ENCODE measurements at places on chromosomes 1 and 21.

- DNase-seq = no peak
These were observed 6.1 kb downstream of the NPL start for GRCh38 chr1:182795563-182796228.

- DNase-seq = no peak
These were observed 13.3 kb downstream of the GPR157 start for GRCh38 chr1:9115351-9116205.

DNA sequence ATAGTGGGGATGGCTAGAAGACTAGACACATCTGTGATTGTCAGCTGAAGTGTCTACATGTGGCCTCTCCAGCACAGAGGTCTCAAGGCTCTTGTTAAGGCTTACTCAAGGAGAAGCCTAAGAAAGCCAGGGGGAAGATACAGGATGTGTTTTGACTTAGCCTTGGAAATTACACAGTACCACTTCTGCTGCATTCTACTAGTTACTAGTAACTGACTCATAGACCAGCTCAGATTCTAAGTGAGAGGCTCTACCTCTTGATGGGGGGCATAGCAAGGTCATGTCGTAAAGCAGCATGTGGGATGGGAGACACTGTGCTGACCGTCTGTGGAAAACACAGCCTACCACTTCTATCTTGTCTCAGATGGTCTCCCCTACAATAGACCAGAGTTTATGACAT lies 99.5 kb downstream of the UBE2U start:
- DNase-seq = no peak

DNA sequence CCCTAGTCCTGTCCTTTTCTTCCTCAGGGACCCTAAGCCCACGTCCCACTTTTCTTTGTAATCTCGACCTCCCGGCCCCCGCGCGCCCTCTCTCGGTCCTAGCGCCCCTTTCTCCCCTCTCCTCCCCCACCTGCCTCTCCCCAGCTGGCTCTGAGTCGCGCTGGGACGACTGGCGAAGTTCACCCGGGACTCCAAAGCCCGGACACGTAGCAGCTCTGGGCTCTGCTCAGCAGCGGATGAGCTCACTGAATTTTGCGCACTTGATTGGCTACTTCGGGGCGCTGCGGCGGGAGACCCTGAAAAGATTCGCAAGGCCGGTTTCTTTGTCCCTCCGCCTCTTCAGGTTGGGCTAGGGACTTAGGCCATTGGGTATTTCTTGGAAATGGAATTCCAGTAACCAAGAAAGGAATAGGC lies 16.3 kb upstream of the ACKR1 start:
- no peak for DNase-seq

GRCh38 chr1:16250524-16251251 lies 13.7 kb upstream of the CPLANE2 start:
- no peak for DNase-seq

DNA sequence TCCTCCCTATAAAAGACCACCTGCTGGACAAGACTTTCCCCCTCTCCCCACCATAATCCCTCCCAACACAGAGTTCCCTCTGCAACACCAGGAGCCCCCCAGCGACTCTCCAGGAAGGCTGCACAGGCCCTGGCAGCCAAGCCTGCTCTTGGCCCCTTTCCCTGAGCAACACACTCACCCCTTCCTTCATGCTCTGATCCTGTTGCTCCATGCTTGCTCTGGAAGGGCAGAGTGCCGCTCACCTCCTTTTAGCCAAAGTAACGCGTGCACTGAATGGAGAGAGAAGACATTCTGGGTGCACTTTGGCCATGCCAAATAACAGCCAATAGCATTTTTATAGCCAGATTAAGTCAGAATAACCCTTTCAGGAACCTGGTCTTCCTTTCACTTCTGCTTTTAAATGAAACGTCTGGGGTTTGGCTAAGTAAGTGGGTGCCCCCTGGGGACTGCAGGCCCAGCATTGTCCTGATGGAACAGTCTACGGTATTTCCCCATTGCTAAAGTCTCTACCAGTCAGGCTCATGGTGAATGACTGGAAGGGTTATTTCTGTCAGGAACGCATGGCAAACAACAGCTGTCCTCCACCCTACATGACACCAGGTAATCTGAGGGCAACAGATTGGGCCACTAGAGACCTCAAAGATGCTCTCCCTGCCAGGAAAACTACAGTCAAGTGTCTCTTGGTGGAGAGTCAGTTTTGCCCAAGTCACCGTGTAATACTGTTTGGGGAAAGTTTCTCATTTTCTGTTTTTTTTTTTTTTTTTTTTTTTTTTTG lies at the start of gene SLC2A5:
SLC2A5 (minus strand) TSS at position 310 of the 775 bp plus-strand sequence; CDS start at position 211, 99 bp downstream.
- peak; percentile 57 for DNase-seq

DNA sequence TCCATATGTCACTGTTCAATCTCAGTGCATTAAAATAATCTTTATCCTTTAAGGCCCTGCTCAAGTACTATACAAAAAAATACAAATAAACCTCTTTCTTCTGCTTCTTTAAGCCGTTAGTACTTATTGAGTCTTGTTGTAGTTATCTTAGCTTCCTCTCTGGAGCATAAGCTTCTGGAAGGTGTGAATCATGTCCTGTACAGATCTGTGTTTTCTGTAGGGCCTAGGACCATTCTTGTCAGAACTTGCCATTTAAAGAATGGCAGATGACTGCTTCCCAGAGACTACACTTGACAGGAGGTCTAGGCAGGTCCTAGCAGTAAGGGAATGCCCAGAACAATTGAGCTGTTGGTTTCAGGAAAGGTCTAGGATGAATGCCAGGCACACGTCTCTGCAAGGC lies 12.9 kb downstream of the NEK7 start:
- no peak for DNase-seq

DNA sequence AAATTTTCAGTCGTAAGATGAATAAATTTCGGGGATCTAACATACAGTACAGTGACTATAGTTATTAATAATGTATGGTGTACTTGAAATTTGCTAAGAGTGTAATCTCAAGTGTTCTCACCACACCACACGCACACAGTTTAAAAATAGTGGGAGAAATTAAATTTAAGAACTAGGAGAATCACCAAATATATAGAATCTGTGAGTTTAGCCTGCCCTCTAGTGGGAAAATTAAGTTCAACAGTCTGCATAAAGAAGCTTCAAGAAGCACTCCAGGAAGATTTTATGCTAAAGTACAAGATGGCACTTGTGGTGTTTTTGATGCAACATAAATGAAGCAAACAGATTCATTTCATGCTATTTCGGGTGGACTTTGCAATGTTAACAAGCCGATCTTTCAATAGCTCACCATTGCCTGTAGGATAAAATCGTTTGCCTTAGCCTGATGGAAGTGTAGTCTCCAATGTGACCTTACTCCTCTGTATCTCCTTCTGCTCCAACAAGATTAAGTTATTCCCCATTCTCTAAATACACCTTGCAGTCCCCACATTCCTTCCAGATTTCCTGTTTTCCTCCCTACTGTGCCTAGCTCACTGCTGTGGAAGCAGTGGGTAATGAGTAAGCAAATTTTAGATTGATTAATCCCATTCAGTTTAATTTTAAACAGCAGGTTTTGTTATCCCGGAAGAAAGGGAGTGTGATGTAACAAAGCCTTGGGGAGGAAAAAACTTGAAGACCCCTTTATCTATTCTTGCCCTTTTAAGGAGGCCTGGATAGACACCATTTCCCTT lies 8.7 kb upstream of the PIK3C2B start:
- no peak for DNase-seq

GRCh38 chr1:230049731-230050130 lies 17.3 kb upstream of the GALNT2 start:
- DNase-seq = no peak

- no peak for DNase-seq
These were observed 144.7 kb upstream of the KIF26B start for GRCh38 chr1:245010018-245010614.

GRCh38 chr1:202692959-202693555 lies 17.2 kb downstream of the SYT2 start:
- peak; percentile 15 for DNase-seq

- DNase-seq = no peak
These were observed 155.7 kb downstream of the TNFSF18 start for GRCh38 chr1:172895050-172895460.

GRCh38 chr1:94039871-94040569 lies 80.9 kb downstream of the ABCA4 start:
- DNase-seq = no peak

GRCh38 chr1:79587229-79587628 lies 580.7 kb upstream of the ADGRL4 start:
- DNase-seq = no peak

DNA sequence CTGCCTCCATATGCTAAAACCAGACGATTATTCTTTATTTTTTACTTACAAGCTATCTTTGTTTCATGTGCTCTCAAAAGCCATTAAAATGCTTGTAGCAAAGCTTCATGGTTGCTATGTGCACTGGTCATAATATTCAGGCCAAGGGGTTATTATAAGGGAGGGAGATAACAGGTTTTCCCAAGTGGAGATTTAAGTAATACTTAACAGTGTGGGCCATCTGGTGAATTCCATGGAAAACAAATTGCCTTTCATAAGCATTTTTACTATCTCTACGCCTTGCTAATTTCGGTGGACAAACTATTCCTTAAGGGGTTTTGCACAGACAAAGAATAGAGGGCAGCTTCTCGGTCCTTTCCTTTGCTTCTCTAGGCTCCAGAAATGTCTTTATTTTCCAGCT lies 137.8 kb downstream of the NUF2 start:
- no peak for DNase-seq
